Muscle of arm (tissue), 14 donors: ENCODE measurements at places on chromosomes 11 and 22. TPM values are rescaled to one million over a fixed set of nuclear protein-coding genes. Genes with fewer than 3 reads are reported as not detected.
A peak's percentile ranks its signal among the peaks of the same experiment; 100 is the strongest.

LUZP2 gene
- polyA plus RNA-seq, result not detected

DNA sequence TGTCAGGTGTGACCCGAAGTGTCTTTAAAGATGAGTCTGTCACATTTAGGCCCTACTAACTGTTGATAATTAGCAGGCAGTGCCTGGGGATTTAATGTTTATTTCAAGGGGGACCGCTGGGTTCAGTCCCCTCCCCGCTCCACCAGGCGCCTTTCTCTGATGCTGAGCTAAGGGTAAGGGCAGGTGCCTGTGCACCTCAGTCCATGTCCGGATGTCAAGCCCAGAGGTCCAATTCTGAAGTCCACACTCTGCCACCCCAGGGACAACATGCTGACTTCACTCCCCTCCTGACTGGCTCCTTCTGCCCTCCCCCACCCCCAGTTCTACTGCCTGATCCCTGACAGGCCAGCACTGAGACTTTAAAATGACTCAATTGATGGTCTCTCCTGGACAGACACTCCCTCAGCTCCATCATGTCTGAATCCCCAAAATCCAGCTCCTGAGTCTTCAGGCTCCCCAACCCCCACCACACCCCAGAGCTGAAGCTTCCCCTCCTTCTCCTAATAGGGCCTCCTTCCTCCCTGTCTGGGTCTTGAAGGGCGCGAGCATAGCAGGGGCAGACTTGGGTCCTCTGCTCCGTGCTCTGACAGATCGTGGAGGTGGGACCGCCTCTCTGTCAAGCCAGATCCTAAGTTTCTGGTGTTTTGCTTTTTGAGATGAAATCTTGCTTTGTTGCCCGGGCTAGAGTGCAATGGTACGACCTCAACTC, 49.8 kb upstream of the ANO1 start:
- DNase-seq, result no peak

PRPF19 gene
- polyA plus RNA-seq, result 63.6 TPM

DNA sequence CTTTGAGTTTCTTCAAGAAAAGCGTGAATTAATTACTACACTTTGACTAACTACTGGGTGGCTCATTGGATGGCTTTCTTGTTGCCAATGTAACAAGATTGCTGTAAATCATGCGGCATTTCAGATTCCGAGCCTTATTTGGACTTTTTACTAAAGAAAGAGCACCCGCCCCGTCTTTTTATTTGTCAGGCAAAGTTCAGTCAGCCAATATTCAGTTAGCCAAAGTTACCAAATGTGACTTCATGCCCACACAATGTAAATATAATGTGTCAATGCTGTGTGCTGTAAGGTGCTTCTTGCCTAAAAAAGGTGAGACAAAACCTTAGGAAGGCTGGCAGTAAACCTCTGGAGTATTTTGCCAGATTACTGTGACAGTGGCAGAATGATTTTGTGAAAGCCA, 14.8 kb downstream of the FLI1 start:
- DNase-seq, result no peak

- DNase-seq, result no peak
Measured at GRCh38 chr22:27113211-27113635, 455.8 kb downstream of the MIAT start.

DNA sequence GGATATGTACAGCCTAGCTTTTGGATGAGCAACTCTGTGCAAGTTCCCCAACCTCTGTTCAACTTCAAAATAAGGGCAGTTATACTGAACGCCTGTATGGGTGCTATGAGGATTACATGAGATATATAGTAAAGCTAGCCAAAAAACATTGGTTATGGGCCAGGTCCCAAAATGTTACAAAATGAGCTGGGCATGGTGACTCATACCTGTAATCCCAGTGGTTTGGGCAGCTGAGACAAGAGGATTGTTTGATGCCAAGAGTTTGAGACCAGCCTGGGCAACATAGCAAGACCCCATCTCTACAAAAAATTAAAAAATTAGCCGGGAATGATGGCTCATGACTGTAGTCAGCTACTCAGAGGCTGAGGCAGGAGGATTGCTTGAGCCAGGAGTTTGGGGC, 118.4 kb downstream of the TEAD1 start:
- DNase-seq, result no peak

DNA sequence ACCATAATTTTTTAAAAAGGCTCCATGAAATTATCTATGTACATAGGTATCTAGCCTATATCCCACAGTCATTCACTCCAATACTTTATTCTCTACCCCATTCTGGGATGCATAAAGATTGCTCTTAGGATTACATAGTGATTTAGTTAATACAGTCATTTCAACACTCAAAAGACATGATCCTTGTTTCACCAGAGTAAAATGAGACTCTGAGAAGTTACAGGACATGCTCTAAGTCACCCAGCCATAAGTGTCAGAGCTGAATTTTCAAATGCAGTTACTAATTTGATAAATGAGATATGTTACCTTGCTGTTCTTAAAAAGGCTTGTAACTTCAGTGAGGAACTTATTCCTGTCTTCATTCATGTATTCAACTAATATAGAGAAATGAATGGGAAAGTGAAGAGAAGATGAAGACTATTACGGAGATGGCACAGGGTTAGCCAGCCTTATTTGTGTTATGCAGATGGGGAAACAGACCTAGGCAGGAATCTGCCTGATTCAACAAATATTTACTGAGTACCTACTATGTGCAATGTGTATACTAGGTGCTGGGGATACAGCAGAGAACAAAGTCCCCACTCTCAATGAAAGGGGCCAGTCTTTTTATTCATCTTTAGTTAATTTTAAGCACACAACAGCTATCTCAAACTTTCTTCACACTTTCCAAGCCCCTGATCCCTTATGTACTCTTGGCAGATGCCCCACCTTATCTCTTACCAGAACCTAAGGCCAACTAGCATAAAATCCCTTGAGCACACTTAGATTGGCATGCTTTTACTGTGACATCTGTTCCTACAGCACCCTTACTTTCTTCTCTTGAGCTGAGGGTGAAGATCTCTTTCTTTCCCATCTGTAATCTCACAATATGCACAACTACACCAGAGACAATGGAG, 21.6 kb downstream of the MAPK1 start:
- no peak for DNase-seq

DNA sequence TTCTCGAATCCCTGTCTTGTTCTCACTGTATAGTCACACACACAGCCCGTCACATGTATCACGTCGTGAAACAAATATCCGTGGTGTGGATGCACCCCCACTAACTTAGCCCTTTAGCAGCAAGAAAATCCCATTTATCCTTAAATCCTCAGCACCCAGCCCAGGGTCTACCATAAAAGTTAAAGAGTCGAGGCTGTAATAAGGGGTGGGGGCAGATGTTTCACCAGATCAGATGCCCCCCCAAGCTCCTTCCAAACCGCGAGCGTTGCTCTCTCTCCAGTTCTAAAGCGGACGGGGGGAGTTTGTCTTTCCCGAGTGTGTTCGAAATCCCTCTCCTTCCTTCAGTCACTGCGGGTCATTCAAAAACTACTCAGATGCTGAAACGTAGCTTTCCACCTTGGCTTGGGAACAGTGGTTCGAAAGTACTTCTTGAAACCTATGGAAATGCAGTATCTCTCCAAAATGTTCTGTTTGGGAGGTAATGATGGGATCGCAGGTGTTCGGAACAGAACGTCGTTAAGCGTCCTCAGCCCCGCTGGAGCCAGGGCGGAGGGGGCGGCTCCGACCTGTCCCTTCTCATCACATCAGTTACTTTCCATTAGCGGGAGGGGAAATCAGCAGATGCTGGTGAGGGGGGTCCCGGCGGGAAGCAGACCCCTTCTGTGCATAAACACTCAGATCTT, 156.2 kb downstream of the BRD1 start:
- DNase-seq, result no peak

ARHGEF17 gene
- polyA plus RNA-seq, result 38.8 TPM

- DNase-seq, result no peak
Measured at GRCh38 chr22:17917490-17917983, 106.8 kb downstream of the MICAL3 start.

GLYAT gene
- polyA plus RNA-seq, result 0.15 TPM

DNA sequence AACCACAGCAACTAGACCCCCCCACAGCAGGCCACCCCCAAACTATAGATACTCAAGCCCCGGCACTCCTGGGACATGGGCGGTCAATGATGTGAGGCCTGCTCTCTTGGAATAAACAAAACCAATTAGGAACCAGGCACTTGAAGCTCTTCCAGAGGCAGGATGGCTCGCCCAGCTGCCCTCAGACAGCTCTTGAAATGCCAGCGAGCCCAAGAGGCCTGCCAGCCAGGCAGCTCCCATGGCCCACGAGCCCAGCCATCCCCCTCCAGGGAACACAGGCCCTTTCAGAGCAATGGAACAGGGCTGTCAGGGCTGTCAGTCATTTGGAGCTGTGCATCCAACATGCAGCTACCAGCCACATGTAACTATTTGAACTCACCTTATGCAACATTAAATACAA, 34.0 kb upstream of the TFIP11 start:
- DNase-seq, result no peak

- no peak for DNase-seq
Measured at GRCh38 chr11:43975629-43976028, 33.2 kb downstream of the C11orf96 start.

NUDT22 gene
- polyA plus RNA-seq, result 16.4 TPM

- no peak for DNase-seq
Measured at GRCh38 chr22:49266561-49267519, 560.8 kb downstream of the BRD1 start.

GRCh38 chr11:92342886-92343285, 118.3 kb downstream of the FAT3 start:
- no peak for DNase-seq

GRCh38 chr22:47452184-47452583, 689.7 kb downstream of the TBC1D22A start:
- DNase-seq, result no peak

DNA sequence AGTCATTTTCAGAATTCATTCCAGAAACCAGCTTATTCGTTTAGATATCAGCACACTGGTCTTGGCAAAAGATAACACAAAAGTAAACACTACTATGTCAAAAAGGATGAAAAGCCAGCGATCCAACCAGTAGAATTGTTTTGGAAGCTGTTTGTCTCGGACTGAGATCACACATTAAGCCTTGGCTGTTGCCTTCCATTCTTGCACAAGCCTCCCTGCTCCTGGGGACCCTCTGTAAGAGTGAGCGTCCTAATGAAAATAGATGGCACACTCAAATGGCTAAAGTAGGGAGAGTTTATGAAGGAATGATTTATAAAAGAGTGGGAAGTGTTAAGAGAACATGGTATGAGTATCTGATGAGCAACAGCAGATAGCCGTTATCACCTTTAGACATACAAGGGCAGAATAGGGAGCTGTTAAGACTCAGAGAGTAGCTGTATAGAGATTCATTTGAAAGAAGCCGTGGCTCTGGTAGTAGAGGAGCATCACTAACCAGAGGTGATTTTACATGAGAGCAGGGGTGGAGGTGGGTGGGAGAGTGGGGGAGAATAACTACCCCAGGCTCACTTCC, 25.2 kb downstream of the PDE3B start:
- no peak for DNase-seq

- DNase-seq, result no peak
Measured at GRCh38 chr22:28379075-28379779, 300.4 kb downstream of the TTC28 start.

DNA sequence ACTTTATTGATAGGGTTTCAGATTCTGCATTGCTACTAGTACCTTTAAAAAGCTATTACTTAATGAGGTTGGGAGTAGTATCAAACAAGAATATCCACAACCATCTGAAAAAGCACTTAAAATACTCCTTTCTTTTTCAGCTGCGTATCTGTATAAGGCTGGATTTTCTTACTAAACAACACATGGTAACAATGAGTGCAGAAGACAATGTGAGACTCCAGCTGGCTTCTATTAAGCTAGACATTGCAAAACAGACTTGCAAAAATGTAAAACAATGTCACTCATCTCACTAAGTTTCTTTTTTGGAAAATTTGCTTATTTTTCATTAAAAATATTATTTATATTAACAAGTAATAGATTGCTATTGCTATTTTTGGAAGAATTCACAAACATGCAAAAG, 132.6 kb downstream of the WNT11 start:
- peak; percentile 64 for DNase-seq

PRR33 gene
- polyA plus RNA-seq, result 3.4 TPM

CNTF gene
- 0.64 TPM for polyA plus RNA-seq

GRCh38 chr11:1862588-1863351, 9.9 kb downstream of the LSP1 start:
- DNase-seq, result no peak

- no peak for DNase-seq
Measured at GRCh38 chr11:112118176-112118575, 31.5 kb downstream of the SDHD start.

GANAB gene
- 139 TPM for polyA plus RNA-seq

DNA sequence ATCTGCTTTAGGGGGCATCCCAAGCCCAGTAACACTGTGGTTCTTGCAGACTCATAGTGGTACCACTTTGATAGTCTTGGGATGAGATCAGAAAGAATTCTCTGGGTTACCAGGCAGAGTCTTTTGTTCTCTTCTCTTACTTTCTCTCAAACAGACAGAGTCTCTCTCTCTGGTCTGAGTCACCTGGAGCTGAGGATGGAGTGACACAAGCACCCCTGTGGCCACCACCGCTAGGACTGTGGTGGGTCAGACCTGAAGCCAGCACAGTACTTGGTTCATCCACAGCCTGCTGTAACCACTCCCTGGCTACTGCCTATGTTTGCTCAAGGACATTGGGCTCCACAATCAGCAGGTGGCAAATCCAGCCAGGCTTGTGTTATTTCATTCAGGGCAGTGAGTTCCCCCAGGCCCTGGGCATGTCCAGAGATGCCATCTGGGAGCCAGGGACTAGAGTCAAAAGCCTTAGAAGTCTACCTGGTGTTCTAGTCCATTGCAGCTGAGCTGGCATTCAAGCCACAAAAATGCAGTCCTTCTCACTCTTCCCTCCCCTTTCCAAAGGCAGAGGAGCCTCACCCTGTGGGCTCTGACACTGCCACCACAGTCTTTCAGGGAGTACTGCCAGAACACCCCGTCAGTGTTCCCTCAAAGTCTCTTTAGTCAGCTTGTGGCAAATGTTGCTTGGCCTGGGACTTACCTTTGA, 29.9 kb downstream of the ENDOD1 start:
- no peak for DNase-seq

GRCh38 chr11:28703371-28703770, 595.2 kb downstream of the METTL15 start:
- DNase-seq, result no peak

DNA sequence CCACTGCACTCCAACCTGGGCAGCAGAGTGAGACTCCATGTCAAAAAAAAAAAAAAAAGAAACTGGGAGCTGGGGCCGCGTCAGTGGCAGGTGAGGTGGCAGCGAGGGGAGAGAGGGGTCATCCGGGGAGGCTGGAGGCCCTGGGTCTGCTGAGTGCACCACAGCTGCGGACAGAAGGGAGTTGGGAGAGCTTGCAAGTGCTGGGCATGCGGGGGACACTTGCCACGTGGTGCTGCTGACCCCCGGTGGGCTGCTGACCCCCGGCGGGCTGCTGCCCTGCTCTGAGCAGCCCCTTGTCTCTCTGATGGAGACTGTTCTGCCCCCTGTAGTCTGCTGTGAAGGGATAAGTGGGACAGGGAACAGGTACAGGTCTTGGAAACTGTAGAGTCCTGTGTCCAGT, 2.6 kb downstream of the DRAP1 start:
- DNase-seq, result no peak
